Stimulated activated CD8-positive, alpha-beta memory T cell treated with anti-CD3 and anti-CD28 coated beads, Interleukin-15, amount 100 ng/mL, for 4 hours (primary cell): ENCODE measurements at places on chromosomes 2 and 18.

DNA sequence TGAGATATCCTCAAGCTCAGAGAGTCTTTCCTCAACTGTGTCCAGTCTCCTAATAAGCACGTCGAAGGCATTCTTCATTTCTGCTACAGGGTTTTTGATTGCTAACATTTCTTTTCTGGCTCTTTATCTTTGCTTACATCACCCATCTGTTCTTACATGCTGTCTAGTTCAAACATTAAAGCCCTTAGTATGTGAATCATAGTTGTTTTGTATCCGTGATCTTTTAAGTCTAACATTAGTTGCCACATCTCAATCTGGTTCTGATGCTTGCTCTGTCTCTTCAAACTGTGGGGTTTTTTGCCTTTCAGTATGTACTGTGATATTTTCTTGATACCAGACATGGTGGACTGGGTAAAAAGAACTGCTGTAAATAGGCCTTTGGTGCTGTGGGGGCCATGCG lies 235.2 kb downstream of the SH3RF3 start:
- DNase-seq: no peak

GRCh38 chr2:156818221-156818620 lies 382.0 kb downstream of the GPD2 start:
- DNase-seq: no peak

GRCh38 chr2:217707131-217707611 lies 295.6 kb downstream of the TNS1 start:
- no peak for DNase-seq

DNA sequence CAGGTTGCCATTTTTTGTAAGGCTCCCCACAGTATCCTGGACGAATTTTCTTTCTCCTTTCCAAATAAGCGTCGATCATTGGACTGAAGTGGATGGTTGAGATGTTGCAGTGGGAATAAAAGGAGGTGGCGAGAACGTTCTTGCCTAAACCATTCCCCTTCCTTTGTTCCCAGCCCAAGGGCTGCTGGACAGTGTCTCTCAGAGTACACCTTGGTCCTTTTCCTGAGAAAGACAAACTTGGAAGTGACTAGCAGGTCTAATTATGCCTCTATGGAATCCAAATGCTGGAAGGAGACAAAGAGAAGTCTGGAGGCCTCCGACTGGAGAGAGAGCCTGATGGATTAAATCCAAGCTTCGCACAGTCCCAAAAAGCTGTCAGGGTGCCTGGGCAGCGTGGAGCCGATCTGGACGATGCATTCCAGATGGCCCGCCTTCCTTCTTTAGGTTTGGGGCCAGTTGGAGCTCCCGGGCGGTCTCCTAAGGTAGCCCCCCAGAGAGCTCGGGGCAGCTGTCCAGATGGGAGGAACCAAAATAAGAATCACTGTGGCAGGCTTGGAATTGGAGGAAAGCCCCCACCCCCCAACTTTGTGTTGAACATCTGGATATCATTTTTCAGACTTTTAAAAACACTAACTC lies 186.8 kb downstream of the TMEM247 start:
- no peak for DNase-seq

- DNase-seq: no peak
Measured at GRCh38 chr2:237218756-237219155, 133.1 kb downstream of the COPS8 start.

- DNase-seq: no peak
Measured at GRCh38 chr18:59358414-59358711, 702 bp downstream of the LMAN1 start.

DNA sequence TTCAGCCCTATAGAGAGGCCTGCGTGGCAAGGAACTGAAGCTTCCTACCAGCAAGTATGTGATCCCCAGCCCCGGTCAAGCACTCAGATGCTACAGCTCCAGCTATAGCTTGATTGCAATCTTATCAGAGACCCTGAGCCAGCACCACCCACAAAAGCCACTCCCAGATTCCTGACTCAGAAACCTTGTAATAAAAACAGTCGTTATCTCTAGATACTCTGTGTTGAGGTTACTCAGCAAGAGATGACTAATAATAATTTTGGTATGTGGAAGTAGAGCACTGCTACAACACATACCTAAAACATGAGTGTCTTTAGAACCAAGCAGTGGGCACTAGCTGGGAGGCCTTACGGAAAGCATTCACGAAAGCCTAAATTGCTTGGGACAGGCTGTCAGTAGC lies 216.9 kb downstream of the UXS1 start:
- no peak for DNase-seq

DNA sequence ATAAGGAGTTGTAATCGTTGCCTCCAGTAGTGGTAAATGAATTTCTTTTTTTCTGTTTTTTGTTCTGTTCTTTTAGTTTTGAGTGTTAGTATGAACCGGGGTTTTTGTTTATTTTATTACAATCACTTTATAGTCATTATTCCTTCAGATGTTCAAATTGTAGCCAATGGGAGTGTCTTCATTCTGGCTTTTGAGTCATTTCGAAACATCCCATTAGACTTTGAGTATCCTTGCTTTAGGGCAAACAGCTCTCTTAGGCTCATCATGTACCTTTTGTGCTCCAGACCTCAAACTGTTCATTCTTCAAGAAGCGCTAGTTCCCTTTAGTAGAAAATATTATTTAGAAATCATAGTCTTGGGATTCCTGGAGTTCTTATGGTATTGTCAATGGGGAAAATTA lies 54.2 kb upstream of the PAX3 start:
- no peak for DNase-seq
